HuH-7.5 (cell line): ENCODE measurements at places on chromosomes 5 and 9.

GRCh38 chr9:93301291-93301811 is 117.4 kb downstream of the WNK2 start:
- no peak for DNase-seq

DNA sequence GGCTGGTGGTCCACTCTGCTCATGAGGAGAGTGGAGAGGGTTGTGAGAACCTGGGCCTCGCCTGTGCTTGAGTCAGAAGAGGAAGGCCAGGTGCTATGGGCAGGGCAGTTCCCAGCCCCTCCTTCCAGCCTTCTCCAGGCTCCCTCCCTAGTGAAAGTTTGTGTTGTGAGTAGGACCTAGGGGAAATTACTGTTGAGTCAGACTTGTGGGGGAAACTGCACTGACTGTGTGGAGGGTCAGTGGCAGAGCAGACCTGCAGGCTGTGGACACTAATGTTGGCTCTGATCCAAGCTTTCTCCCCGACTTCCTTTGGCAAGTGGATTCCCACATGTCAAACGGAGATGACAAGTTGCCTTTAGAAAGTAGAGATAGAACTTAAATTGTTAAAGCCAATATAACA is 102.6 kb downstream of the ARHGAP26 start:
- no peak for DNase-seq

DNA sequence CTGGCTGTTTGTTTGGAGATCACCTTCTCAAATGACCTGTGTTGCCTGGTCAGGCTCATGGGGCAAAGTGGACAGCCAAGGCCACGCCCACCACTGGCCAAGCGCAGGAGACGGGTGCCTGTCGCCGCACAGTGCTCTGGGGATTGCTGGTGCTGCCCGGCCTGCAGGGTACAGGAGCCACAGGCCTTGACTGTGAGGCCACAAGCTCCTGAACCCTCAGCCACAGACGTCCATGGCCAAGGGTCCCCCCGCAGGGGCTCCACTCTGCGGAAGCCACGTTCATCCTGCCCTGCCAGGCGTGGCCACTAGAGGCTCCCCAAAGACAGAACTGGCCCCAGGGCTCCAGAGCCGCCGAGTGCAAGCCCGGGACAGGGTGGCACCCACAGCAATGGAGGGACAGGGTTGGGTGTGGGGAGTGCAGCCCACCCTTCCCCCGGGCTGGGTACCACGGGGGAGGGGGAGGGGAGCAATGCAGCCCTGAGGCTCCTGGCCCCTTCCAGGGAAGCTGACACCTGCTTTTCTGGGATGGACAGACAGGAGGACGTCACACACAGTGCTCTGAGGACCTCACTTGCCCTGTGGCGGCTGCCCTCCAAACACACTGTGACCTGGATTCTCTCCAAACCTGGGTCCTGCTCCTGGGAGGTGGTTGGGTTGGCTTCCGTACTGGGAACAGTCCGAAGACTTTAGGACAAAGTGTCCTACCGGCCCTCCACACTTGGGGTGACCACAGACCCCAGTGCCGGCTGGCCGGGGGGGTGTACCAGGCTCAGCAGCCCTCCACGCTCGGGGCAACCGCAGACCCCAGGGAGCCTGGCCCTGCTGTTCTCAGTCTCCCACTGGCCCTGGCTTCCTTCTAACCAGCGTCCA is 21.5 kb downstream of the TPPP start:
- peak; percentile 88 for DNase-seq

GRCh38 chr5:32163053-32163452 is 11.1 kb downstream of the GOLPH3 start:
- no peak for DNase-seq

GRCh38 chr9:73979894-73980264 is 517.3 kb upstream of the RORB start:
- DNase-seq = no peak

- DNase-seq = no peak
Observed at GRCh38 chr9:88508326-88508725, 26.7 kb upstream of the NXNL2 start.

DNA sequence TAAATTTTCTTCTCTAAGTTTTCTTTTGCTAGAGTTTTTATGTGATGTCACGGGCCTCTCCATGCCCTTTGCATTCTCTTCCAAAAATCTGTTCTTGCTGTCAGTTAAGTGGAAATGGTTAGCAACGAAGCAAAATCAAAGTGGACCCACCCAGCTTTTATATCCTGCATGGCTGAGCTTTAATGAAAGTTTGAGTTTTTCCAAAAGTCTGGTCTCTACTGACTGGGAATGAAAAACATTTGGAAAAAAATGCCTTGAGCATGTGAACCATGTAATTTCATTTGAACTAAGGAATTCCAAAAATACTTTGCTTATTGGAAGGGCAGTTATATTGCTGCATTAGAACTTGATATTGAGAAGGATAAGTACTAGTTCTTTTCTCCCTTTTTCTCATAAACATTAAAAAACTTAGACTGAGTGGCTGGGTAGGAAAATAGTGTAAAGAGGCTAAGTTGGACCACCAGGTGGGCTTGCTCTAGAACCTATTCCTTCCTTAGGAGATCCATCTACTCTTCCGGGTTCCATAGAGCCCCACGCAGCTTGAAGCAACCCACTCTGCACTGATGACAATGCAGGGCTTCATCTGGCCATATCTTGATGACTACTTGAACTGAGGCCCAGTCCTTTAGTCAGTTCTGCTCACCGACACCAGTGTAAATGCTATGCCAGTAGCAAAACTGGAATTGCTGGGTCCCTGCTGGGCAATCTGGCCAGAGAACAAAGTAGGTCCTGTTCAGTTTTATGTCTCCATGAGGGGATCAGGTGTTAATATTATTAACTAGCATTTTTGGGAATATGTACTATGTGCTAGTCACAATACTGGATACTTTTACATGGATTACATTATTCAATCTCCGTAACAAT is 17.4 kb upstream of the RIC1 start:
- DNase-seq = no peak

GRCh38 chr5:123105864-123106263 is 16.8 kb downstream of the PRDM6 start:
- DNase-seq = no peak

GRCh38 chr9:97984188-97985057 is 1.3 kb downstream of the ANP32B start:
- peak; percentile 80 for DNase-seq

DNA sequence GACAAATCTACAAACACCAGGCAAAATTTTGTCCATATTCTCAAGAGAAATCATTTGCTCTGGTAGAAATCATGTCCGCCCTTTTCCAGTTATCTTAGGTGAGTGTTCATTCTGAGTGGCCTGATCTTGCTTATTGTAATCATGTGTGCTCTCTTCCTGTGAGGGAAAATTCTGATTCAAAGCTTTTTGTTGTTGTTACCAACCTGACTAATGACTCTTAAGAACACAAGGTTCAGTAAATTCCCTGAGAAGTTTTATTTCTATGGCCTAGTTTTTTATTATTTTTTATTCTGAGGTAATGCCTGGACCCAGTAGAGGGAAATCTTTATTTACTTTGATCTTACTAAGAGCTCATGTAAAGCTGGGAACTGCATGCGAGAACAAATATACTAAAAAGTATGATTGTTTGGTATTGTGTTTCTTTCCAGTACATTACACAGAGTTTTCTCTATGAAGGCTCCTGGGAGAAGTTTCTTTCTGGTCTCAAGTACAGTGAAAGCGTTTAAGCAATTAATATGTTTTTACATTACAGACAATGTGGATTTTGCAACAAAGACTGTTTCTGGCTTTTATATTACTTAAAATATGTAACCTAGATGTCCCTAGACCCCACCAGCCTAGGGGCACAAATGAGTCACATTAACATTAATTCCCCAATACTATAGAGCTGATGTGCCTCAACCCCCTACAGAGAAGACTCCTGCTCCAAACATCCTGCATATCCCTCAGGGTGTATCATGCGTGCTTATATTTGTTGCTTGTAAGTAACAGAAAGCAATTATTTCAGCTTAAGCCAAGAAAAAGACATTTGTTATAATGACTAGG is 138.1 kb downstream of the TMEM167A start:
- no peak for DNase-seq

- no peak for DNase-seq
Observed at GRCh38 chr9:18067548-18068120, 406.3 kb upstream of the ADAMTSL1 start.

DNA sequence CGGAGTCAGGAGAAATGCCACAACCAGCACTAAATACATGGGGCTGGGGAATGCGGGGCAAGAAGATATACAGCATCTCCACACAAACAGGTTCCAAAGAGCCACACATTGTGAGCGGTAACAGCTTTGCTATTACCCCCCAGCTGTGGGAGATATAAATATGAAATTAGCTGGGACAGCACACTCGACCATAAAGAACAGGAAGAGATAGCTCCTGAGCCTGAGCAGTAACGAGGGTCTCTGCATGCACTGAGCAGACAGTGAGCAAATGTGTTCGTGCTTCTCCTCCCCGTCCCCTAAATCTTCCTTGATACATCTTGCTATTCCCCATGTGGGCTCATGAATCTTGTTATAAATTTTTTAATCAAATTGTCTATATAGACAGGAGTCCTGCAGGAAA is 53.1 kb downstream of the ADAMTS2 start:
- no peak for DNase-seq
